ENCODE measurements at places on chromosomes 11 and 22. TPM values are rescaled to one million over a fixed set of nuclear protein-coding genes. Genes with fewer than 3 reads are reported as not detected.

- peaks cover 47% of the 10 kb centered on the region for H3K4me1 ChIP-seq
- no peak overlapping the region for H3K4me3 ChIP-seq
- H3K27me3 ChIP-seq, result peaks cover 3% of the 10 kb centered on the region
- peak overlapping the region; percentile 83 for H3K27ac ChIP-seq
Measured at GRCh38 chr11:16781936-16782919, 43.8 kb downstream of the C11orf58 start.

DNA sequence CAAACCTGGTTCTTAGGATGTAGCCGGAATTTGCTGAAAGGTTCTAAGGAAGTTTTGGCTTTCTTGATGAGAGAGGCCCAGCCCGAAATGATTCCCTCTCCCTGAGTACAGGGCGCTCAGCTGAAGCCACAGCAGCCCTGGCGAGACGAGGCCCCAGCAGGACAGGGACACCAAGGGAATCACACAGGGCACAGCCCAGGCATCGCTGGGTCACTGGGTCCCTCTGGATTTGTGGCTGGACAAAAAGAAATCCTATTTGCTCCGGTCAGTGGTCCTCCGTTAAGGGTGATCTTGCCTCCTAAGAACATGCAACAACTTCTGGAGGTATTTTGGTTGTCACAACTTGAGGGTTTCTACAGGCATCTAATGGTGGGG, 6.4 kb downstream of the FGF19 start:
- peaks cover 9% of the 10 kb centered on the region for H3K4me1 ChIP-seq
- no peak overlapping the region for H3K27ac ChIP-seq
- H3K27me3 ChIP-seq, result peaks cover 79% of the 10 kb centered on the region

DNA sequence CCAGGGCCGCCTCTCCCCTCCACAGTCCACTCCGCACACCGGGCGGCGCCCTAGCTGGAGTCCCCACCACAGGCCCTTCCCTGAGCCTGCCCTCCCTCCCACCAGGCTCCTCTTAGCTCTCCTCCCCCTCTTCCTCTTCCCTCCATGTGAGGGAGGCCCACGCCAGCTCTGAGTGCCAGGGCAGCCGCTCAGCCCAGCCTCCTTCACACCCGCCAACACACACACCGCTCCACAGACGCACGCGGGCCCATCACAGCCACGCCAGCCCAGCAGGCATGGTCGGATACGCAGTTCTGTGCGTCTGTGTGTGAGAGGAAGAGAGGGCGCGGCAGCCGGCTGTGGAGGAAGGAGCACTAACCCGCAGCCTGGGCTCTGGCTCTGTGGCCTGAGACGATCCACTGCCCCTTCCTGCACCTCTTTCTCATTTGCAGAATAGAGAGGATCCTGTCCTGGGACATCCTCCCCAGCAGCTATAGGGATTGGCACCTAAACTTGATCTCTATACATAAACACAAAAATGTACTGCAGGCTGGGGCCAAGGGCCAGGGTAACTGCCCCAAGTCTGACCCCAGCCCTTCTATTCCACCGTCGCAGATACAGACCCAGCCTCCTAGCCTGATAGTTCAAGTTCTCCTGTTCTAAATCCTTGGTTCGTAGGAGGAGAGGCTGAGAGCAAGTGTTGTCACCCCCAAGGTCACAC, 3.5 kb downstream of the CHRM4 start:
- H3K27ac ChIP-seq, result no peak overlapping the region
- DNase-seq, result no peak
- peak overlapping the region; percentile 68 for H3K4me3 ChIP-seq
- peaks cover 71% of the 10 kb centered on the region for H3K27me3 ChIP-seq
- peaks cover 24% of the 10 kb centered on the region for H3K4me1 ChIP-seq
- H3K36me3 ChIP-seq, result peaks cover 2% of the 10 kb centered on the region

GRCh38 chr22:20552443-20553401, 45.3 kb downstream of the MED15 start:
- peaks cover 12% of the 10 kb centered on the region for H3K36me3 ChIP-seq
- no peak for DNase-seq
- peaks cover 43% of the 10 kb centered on the region for H3K4me1 ChIP-seq
- H3K4me3 ChIP-seq, result no peak overlapping the region

MPZL2 gene
- not detected for total RNA-seq

VSIG2 gene
- total RNA-seq, result not detected

DNA sequence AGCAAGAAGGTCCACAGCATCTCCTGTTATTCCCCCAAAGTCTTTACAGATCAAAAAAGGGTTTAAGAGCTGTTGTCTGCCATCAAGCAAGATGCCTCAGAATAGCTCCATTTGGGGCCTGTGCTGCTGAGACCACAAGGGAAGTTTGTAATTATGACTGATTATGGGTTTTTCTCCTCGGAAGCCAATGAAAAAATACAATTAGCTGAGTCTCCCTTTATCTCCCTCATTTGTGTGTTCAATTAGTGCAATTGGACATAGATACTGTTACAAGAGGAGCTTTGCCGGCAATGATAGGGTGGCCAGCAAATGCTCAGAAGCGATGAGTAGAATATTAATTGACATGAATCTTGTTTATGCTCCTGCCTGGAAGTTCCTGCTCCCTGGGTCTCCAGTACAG, 83.7 kb downstream of the COMMD9 start:
- no peak overlapping the region for H3K27ac ChIP-seq
- H3K36me3 ChIP-seq, result peaks cover 9% of the 10 kb centered on the region
- H3K27me3 ChIP-seq, result no peaks in the 10 kb centered on the region
- H3K4me1 ChIP-seq, result peaks cover 12% of the 10 kb centered on the region
- H3K4me3 ChIP-seq, result no peak overlapping the region

DNA sequence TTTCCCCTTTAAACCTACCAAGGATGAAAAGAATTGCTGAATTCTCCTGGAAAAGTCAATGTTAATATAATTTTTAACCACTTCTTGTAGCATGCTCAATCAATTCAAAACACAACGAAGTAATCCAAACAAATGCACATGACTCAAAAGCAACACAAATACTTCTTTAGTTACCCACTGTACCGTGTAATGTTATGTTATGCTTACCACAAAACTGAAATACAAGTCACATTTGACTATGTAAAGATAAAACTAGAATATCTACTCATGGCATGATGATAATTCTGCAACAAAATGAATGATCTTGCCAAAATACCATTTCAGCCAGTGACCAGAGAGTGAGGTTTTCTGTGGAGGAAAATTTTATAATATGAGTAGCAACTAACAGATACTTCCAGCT, 587.0 kb downstream of the DLG2 start:
- DNase-seq, result no peak
- H3K4me3 ChIP-seq, result no peak overlapping the region
- no peak overlapping the region for H3K27ac ChIP-seq
- no peaks in the 10 kb centered on the region for H3K36me3 ChIP-seq
- no peaks in the 10 kb centered on the region for H3K4me1 ChIP-seq

- H3K4me3 ChIP-seq, result peak overlapping the region; percentile 19
- no peak overlapping the region for H3K27ac ChIP-seq
- peaks cover 27% of the 10 kb centered on the region for H3K27me3 ChIP-seq
- peaks cover 20% of the 10 kb centered on the region for H3K4me1 ChIP-seq
Measured at GRCh38 chr11:76667856-76668255, 2.7 kb downstream of the LRRC32 start.

DNA sequence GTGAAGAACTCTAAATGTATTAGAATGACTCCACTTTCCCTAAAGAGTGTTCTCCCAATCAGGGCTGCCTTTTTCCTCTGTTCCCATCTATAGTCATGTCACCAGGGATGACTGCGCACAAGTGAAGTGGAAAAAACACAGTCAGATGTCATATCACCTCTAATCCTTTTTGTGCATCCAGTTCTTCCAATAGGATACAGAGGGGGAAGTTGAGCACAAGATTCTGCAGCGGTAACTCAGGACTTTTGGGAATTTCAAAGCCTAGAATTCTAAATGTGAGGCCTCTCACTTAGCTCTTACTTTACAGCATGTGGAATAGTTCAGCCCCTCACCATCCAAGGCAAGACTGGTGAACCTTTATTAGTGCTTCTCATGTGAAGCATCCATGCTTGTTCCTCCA, 602.6 kb downstream of the NTM start:
- H3K27me3 ChIP-seq, result no peaks in the 10 kb centered on the region
- no peak overlapping the region for H3K4me3 ChIP-seq
- H3K27ac ChIP-seq, result no peak overlapping the region
- DNase-seq, result no peak
- peaks cover 12% of the 10 kb centered on the region for H3K4me1 ChIP-seq
- H3K36me3 ChIP-seq, result no peaks in the 10 kb centered on the region

DNA sequence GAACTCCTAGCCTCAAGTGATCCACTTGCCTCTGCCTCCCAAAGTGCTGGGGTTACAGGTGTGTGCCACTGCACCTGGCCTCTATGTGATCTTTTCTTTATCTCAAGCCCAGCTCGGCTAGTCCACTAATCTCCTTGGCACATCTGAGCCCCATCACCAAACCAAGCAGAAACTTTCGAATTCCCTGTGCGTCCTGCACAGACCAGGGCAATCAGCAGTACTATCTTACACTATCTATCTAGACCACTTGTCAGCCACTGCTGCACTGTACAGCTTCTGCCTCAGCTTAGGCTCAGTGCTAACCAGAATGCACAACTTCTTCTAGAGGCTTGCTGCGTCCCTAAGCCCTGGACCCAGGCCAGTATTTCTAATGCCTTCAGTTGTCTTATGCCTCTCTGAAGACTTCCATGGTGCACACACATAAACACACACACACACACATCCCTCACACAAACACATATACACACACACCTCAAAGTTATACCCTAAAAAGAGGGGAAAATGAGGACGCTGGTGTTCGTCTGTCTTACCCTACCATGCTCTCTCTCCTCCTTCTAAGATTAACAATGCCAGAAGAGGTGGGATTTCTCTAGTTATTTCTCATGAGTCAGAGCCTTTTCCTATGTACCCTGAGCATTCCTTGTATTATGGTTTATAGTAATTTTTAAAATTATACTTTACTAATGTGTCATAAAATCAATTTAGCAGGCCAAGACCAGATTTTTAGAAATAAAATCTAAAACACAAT, 59.3 kb upstream of the FAM181B start:
- H3K4me3 ChIP-seq, result no peak overlapping the region
- no peaks in the 10 kb centered on the region for H3K36me3 ChIP-seq
- H3K4me1 ChIP-seq, result peaks cover 34% of the 10 kb centered on the region

DNA sequence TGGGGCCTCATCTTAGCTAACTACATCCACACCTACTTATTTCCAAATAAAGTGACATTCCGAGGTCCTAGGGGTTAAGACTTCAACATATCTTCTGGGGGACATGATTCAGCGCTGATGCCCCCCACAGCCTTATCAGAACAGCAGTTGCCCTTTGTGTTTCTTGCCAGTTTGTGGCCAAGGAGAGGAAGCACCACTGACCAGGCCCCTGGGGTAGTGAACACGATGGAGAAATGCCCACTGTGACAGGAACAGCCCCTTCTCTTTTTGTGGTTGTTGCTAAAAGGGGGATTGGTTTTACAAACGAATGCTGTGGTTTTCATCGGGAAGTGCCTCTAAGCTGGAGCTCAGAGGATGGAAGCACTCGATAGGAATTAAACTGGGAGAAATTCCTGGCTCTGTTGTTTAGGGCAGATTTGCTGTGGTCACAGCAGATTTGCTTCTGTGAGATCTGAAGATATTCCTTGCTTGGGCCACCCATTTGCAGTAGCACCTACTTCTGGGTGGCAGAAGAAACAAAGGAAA, 88.8 kb downstream of the ABTB2 start:
- no peaks in the 10 kb centered on the region for H3K27me3 ChIP-seq
- H3K36me3 ChIP-seq, result no peaks in the 10 kb centered on the region
- no peak overlapping the region for H3K4me3 ChIP-seq
- H3K4me1 ChIP-seq, result peaks cover 31% of the 10 kb centered on the region
- DNase-seq, result no peak

- no peak for DNase-seq
- no peak overlapping the region for H3K27ac ChIP-seq
- peaks cover 8% of the 10 kb centered on the region for H3K4me1 ChIP-seq
- no peaks in the 10 kb centered on the region for H3K36me3 ChIP-seq
- no peak overlapping the region for H3K4me3 ChIP-seq
- H3K27me3 ChIP-seq, result peaks cover 17% of the 10 kb centered on the region
Measured at GRCh38 chr11:58652726-58653280, 30.3 kb downstream of the CNTF start.

DNA sequence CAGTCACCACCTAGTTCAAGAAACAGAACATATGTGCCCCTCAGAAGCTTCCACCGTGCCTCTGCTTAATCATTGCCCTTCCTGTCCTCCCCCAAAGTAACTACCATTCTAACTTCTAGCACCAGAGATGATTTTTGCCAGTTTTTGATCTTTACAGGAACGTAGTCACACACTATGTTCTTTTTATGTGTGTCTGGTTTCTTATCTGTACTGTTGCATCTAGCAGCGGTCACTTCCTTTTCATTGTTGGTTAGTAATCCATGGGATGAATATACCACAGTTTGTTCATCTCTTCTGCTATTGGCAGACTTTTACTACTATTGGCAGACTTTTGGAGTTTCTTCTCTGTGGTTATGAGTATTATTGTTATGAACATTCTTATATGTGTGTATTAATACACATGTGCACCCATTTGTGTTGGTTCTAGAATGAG, 34.6 kb downstream of the SPECC1L start:
- H3K36me3 ChIP-seq, result peaks cover 42% of the 10 kb centered on the region
- no peaks in the 10 kb centered on the region for H3K4me1 ChIP-seq
- DNase-seq, result no peak
- no peak overlapping the region for H3K4me3 ChIP-seq

DNA sequence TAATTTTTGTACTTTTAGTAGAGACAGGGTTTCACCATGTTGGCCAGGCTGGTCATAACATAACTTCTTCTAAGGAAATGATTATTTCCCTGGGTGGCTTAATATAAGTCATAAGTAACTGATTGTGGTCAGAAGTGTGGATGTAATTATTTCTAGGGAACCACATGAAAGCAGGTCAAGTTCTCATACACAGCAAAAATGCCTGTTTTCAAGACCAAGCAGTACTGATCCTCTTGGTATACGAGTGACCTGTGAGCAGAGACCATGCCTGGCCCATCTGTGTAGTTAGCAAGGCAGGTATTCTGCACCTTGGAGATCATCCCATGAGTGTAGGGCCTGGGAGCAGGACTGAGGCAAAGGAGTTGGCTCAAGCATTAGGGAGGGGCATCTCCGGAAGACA, 32.5 kb upstream of the NUCB2 start:
- no peak for DNase-seq
- no peak overlapping the region for H3K27ac ChIP-seq
- no peak overlapping the region for H3K4me3 ChIP-seq
- H3K4me1 ChIP-seq, result no peaks in the 10 kb centered on the region
- H3K36me3 ChIP-seq, result no peaks in the 10 kb centered on the region

GRCh38 chr11:112694245-112694644, 267.0 kb upstream of the NCAM1 start:
- peak overlapping the region; percentile 83 for H3K27ac ChIP-seq
- no peak overlapping the region for H3K4me3 ChIP-seq
- H3K36me3 ChIP-seq, result no peaks in the 10 kb centered on the region
- peaks cover 33% of the 10 kb centered on the region for H3K4me1 ChIP-seq

MED19 gene
- total RNA-seq, result 24.1 TPM

DNA sequence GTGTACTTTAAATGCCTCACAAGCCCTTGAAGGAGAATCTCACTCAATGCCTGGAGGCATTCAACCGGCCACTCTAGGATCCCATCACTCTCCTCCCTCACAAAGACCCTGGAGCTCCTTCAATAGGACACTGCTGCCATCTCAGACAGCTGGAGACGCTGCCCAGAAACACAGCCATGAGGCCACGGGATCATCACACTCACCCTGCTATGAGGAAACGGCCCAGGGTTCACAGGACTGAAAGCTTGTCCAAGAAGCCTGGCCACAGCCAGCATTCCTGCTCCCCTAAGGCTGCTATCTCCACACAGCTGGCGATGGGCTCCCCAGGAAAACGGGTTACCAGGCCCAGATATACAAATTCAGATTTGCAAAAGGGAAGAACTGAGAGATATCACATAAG, 13.2 kb downstream of the CARS1 start:
- H3K4me1 ChIP-seq, result no peaks in the 10 kb centered on the region
- peaks cover 4% of the 10 kb centered on the region for H3K36me3 ChIP-seq
- no peak for DNase-seq
- H3K27ac ChIP-seq, result no peak overlapping the region

All from neural crest cell (in vitro differentiated cells).